ENCODE measurements at places on chromosomes 7 and 10.

DNA sequence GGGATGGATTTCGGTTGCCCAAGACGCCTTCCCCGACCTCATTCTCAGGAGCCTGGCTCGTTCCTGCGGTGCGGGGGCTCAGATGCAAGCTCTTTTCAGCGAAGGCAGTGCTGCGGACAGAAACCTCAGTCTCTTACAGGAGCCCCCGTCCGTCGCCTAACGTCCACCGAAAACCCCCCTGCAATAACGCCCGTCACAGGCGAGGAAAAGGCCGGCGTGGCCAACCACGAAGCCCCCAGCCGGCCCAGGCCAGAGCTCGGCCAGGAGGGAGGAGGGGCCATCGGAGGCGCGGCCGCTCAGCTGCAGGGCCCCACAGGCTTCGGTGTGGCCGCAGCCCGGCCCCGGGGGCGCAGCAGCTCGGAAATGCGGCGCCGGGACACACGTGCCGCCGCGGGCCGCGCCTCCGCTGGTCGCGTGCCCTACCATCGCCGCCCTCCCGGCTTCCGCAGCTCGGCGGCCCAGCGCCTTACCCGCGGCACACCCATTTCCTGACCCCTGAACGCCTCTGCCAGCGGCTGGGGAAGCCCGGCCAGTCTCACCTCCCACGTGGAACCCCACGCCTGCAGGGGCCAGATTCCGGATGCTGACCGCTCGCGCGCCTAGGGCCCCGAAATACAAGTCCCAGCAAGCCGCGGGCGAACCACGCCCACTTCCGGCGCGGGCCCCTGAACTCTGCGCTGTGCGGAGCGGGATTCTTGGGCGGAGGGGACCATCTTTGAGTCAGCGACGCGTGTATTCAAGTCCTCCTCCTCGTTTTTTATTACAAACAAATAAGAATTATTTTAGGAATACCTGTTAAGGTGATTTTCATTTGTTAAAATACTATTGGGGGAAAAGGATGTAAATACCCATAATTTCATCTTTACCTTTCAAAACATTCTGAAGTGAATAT is at the start of gene ZNF239:
ZNF239 (minus strand) TSS at position 616 of the 892 bp plus-strand sequence. CDS start 16,537 bp downstream, outside the sequence.
- peak; percentile 16 for DNase-seq

- DNase-seq = no peak
These were observed 79.6 kb downstream of the TRIL start for GRCh38 chr7:28878481-28878880.

DNA sequence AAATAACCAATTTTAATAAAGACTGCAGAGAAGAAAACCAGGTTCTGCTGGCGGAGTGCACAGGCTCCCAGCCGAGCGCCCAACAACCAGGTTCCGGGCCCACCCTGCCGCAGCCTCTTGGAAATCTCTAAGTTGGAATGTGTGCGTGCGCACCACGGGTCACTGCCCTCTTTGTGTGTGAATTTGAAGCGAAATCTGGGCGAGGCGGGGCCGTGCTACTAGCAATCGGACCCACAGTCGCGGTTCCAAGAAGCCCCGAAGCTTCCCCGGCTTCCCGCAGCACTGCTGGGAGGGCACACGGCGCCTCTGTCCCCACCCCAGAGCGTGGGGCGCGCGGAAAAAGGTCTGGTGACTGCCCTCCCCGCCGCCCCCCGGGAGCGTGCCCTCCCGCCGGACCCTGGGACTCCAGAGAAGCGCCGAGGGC is 666 bp upstream of the MAP3K8 start:
- DNase-seq = no peak

DNA sequence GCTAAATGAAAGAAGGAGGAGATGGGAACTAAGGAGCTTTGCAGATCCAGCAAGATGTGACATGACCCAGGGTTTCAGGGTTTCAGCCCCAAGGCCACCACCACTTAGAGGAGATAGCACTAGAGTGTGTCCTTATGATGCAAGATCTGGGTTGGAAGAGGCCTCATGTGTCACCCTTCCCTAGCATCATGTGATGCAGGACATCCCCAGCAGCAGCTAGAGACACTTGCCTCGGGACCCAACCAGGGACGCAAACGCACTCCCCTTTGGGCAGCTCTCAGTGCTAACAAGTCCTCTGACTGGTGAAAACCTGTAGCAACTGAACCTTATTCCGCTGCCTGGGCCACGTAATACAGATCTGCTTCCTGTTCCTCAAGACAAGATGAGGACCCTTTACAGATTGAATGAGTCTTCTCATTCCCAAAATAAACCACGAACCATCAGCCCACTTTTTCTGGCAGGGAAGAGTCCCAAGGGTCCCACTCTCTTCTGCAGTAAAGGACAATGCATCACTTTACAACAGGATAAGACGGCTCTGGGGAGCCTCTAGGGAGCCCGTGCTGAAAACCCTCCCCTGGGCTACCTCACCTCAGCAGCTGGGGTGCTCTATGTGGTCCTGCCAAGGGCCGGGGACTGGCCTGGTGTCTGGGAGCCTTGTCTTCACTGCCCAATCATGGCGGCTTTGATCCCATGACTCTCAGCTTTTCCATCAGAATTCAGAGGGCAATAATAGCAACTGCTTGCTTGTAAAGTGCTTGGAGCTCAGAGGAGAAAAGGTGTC is 44.8 kb upstream of the GDF10 start:
- DNase-seq = no peak

GRCh38 chr10:42490368-42490767 is 148.0 kb downstream of the ZNF33B start:
- DNase-seq = no peak

DNA sequence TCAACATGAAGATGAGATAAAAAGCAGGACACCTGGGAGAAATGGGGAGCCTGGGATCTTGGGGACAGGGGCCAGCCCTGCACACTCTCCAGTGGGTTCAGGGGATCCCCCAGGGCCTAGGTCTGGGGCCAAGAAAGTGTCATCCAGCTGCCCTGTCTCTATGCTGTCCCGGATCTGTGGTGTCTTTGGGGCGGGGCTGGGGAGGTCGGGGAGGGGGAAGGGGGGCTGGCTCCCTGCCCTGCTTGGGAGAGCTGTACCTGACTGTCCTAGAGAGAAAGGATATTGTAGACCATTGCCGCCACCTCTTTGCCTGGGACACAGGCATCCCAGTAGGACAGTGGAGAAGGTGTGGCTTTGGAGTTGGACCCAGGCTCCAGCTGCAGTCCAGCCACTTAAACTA is 7.0 kb upstream of the SPACDR start:
- no peak for DNase-seq

- DNase-seq = no peak
These were observed 379.3 kb upstream of the POM121L12 start for GRCh38 chr7:52656098-52656497.

- no peak for DNase-seq
These were observed 64.0 kb downstream of the CSGALNACT2 start for GRCh38 chr10:43202224-43202656.

DNA sequence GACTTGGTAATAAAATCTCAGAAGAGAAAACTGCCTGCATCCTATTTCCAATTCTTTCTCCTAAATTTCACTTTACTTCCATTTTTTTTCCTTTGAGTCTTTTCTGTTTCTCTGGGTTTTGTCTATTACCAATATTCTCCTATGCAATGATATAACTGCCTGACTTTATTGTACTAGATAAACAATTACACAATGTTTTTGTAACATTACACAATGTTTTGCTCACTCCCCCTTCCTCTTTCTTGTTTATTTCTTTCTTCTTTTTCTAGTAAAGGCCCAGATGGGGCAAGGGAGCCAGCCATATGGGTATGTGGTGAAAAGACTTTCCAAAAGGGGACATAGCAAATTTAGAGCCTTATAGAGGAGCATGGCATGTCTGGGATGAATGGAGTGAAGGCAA is 278.7 kb upstream of the PHYHIPL start:
- DNase-seq = no peak

GRCh38 chr7:1290026-1290678 is 57.5 kb downstream of the UNCX start:
- no peak for DNase-seq

DNA sequence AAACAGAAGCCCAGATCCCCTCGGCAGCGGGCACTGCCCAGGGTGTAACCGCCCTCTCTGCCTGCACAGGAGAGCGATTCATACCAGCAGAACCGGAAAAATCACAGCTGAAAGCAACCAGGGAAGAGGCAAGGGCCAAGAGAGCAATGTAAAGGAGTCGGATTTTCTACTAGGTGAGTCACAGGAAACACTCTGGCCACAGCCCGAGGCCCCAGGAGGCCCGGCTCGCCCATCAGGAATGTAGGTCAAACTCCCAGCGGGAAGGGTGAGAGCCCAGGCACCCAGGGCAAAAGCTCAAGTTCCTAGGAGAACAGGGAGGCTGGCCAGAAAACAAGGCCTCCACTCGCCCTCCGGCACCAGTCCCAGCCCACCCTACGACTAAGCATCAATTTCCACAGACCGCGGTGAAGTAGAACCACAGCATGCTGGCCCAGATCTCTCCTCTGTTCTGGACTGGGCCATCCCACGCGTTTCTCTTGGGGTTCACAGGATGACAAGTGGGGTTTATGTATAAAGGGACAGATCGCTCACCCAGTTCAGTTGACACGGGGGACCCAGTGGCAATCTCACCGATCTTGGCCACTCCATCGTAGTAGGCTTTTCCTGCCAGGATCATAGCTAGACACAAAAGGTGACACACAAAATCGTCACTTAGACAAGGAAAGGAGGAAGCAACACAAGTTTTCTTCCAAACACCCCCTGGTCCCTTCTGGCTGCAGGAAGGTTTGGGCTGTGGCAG is 46.2 kb downstream of the BAIAP2L1 start:
- no peak for DNase-seq

DNA sequence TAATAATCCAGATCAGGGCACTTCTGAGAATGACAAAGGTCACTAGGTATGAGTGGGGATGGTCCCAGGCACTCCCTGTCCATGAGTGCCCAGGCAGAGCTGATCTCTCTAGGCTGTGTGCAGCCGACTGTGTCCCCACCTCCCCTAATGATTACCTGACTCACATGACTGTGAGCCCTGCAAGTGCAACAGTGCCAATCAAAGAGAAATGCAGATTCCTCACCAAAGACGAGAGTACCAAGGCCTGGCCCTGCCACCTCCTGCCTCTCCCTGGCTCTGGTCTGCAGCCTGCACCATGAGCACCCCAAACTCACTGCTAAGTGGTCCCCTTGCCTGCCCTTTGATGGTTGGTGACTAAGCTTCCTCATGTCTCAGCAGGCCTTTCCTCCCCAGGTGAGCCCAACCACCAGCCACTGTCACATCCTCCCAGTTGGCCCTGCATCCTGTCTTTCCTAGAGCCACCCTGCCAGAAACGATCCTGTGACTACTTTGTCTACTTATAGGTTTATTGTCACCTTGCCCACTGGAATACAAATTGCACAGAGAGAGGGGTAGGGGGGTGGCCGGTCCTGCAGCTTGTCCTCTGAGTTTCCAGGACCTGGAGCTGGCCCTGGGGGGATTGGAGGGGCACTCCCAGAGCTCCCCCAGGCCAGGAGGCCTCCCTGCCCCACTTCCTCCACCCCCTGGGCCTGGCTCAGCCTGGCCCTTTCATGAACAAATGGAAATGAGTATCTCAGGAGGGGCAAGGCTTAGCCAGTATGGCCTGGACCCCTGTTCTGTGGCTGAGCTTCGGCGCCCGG is 22.4 kb upstream of the GDF10 start:
- no peak for DNase-seq

DNA sequence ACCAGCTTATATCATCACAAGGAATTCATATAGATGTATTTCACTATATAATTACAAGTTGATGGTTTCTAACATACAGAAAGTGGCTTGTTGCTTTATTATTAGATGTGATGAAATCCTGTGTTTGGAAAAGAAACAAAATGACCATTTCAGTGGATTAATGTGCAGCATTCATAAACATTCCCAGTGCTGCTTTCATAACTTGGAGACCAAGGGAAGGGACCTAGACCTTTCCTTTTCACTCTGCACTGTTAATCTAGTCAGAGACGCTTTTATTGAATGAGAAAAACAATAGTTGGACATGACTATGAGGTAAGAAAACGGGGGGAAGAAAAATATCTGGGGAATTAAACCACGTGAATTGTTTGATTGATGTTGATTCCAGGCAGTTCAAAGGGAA is 160.0 kb downstream of the HDAC9 start:
- no peak for DNase-seq

- no peak for DNase-seq
These were observed 27.8 kb downstream of the RHEB start for GRCh38 chr7:151491859-151492258.

DNA sequence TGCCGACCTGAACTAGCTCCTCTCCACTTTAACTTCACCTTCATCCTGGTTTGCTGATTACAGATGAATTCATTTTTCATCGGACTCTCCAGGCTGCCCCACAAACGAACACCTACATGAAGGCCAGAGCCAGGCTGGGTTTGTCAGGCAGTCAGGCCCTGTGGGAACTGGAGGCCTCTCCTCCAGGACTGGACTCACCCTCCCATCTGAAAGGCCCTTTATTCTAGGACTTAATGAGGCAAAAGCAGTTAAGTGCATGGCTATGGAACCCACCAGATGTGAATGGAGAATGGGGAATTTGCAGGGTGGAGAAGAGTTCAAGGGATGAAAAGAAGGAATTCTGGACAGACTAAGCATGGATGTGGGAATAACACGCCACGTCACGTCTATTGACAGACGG is 170.8 kb downstream of the ARHGAP12 start:
- DNase-seq = no peak

DNA sequence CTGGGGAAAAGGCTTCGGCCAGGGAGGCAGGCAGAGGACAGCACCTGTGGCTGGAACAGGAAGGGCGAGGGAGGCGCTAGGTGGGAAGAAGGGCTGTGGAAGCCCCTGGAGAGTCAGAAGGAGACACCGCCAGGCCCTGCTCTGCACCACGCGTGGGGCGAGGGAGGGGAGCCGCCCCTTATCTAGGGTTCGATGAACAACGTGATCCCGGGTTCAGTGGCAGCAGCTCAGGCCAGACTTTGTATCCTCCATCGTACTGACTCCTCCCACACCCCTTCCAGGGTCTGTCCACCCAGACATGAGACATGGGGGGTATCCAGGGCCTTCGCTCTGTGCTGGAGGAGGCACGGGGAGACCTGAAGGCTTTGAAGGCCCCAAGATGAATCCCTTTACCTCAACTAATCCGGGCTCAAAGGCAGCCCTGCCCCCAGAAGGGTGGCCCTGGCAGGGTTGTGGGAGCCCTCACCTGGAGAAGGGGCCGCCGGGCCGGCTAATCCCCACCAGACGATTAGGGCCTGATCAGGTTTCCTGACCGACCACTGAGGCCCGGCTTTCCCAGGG is 110.8 kb downstream of the PDGFA start:
- DNase-seq = no peak

DNA sequence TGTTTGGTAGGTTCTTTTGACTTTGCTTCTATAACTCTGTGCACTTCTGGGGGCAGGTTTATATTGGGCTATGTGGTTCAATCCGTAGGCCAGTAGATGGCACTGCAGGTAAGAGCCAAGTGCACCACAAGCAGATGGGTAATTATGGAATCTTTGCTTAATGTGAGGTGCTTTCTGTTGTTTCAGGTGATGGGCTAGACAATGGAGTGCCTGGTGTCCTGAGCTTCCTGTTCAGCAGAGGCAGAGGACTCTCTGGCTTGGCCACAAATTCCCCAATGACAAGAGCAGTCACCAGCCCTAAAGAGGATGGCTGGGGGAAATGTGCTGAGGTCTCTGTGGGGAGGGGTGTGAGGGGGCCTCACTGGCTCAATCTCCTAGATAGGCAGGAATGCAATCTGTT is 455.0 kb downstream of the CCSER2 start:
- DNase-seq = peak; percentile 61

All from NCI-H1436 (cell line).